ENCODE measurements at places on chromosomes 1 and 21.

GRCh38 chr1:73839922-73840321, 358.1 kb downstream of the LRRIQ3 start:
- DNase-seq, result no peak

GRCh38 chr1:8822373-8823294, 5.2 kb upstream of the RERE start:
- DNase-seq, result no peak

DNA sequence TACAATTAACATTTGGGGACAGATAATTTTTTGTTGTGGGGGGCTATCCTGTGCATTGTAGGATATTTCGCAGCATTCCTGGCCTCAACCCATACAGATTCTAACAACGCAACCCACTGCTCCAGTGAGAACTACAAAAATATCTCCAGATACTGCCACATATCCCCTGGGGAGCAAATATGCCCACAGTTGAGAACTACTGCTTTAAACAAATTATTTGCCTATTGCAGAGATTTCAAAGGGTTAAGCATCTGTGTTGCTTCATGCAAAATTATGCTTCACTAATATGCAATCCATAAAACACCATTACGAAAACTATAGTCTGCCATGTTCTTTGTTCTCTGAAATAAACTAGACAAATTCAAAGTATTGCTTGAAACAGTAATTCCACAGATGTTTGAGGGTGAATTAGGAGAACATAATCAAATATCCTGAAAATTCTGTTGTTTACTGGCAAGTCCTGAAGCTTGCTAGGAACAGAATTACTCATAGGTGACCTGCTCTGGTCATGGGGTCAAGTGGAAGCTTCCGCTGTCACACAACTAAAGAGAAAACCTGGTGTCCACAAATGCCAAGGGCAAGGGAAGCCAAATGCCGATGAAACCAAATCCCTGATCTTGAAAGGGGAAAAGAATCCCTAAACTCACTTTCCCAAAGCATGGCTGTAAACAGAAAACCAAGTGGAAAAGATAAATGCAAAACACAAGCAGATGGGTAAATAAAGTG, 149.4 kb downstream of the RERE start:
- no peak for DNase-seq

GRCh38 chr21:45528028-45528705, 14.1 kb downstream of the SLC19A1 start:
- DNase-seq, result no peak

- no peak for DNase-seq
Measured at GRCh38 chr1:155064832-155065429, 1.4 kb downstream of the EFNA4 start.

DNA sequence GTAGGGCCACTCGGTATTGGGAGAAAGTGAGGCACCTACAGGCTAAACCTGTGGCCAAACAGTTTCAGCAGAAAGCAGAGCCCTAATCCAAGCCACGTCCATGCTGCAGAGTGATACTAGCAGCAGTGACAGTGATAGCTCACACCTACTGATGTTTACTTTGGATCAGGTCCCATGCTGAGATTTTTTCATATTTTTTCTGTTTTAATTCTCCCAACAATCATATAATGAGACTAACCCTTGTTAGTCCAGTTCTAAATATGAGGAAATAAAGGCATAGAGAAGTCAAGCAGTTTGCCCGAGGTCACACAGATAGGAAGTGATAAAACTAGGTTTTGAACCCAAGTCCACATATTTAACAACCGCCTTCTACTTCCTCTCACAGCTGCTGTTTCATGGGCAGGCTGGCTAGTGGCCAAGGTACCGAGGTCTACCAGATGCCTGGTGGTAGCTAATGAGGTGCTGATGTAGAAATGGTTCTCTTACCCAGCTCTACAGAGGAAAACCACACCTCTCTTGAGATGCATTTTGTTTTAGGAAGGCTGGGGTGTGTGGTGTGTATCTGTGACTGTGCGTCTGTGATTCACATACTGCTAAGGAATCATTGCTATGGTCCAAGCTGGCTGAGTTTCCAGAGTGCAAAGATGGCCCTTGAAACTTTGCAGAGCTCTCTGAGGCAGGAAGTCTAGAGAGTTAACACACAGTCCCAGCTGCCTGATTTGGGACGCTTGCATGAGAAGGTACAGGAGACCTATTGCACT, 80.3 kb upstream of the ARTN start:
- no peak for DNase-seq

- DNase-seq, result no peak
Measured at GRCh38 chr1:235511470-235512240, 7.4 kb upstream of the B3GALNT2 start.

DNA sequence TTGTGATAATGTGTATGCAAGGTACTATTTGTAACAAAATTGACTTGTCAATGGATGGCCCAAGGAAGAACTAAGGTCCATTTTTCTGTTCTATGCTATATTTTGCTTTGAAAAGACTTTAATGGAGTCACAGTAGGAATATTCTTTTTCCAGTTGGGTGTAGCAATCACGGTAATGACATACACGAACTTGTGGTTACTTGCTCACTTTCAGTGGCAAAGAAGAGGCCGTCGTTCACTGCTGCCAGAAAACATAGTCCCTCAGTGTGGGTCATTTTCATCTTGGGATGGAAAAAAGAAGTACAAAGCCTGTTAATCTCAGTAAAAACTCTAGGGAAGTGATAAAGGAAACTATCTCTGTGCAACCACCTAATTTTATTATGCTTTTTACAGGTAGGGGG, 47.8 kb upstream of the LAMC2 start:
- DNase-seq, result no peak

- DNase-seq, result no peak
Measured at GRCh38 chr1:65238010-65238409, 71.3 kb upstream of the DNAJC6 start.

- DNase-seq, result no peak
Measured at GRCh38 chr1:233879841-233880240, 24.6 kb upstream of the SLC35F3 start.

DNA sequence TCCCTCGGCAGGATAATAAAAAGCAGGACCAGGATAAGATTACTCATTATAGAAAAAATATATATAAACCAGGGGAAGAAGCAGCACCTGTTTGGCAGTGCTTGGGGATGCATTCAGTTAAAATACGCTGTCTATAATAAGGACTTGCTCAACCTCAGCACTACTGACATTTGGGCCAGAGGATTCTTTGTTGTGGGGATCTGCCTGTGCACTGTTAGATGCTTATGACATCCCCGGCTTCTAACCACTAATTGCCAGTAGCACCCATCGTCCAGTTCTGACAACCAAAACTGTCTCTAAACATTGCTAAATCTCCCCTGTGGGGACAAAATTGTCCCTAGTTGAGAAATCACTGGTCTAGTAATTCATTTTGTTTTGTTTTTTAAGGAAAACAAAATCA, 242.1 kb downstream of the SLC45A1 start:
- no peak for DNase-seq

- no peak for DNase-seq
Measured at GRCh38 chr21:44082648-44083440, 24.4 kb upstream of the PWP2 start.

GRCh38 chr1:25771221-25772114, 28.5 kb upstream of the SELENON start:
- no peak for DNase-seq
